ENCODE measurements at places on chromosomes 2 and 18.

DNA sequence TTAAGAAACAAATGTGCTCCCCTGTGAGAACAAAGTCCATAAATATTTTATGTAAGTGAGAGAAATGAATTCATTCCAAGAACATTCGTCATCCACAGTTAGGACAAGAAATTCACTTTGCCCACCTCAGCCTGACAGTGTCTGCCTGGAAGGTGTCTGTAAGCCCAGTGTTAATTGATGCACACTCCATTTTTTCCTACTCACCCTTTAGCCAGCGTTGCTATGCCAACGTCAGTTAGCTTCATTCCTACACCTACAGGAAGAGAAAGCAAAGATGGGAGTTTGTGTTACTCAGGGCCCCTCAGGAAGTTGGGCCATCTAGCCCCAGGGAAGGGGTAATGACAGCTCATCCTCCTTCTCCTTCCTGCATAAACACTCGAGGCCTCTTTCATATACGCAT lies 131.0 kb downstream of the ALPK2 start:
- DNase-seq: no peak

- no peak for DNase-seq
Observed at GRCh38 chr2:23843051-23843976, 83.6 kb downstream of the ATAD2B start.

DNA sequence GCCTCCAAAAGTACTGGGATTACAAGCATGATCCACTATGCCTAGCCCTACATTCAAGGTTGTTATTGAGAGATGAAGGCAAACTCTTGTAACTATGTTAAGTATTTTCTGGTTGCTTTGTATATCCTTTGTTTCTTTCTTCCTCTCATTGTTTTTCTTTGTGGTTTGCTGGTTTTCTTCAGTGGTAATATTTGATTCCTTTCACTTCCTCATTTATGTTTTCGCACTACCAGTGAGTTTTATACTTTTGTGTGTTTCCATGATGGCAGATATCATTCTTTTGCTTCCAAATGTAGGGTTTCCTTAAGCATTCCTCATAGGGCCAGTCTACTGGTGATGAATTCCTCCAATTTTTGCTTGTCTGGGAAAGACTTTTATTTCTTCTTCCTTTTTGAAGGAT lies 90.2 kb downstream of the NCK2 start:
- no peak for DNase-seq

DNA sequence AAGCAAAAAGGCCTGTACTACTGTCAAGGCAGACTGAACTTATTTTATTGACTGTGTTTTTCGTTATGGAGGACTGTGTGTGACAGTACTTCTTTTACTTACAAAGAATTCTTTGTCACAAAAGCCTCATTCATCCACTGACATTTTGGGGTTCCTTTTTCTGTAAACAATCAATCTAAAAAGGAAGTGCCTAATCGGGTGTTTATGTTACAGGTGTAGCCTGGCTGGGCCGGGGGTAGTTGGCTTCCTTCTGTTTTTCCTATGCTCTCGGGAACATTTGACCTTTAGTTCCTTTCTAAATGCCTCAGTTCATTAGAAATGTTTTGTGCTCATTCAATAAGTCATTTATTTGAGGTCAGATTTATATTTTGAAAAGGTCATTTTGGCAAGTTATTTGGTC lies 8.3 kb downstream of the ZCCHC2 start:
- no peak for DNase-seq

- DNase-seq: no peak
Observed at GRCh38 chr2:10006236-10007161, 36.9 kb upstream of the KLF11 start.

DNA sequence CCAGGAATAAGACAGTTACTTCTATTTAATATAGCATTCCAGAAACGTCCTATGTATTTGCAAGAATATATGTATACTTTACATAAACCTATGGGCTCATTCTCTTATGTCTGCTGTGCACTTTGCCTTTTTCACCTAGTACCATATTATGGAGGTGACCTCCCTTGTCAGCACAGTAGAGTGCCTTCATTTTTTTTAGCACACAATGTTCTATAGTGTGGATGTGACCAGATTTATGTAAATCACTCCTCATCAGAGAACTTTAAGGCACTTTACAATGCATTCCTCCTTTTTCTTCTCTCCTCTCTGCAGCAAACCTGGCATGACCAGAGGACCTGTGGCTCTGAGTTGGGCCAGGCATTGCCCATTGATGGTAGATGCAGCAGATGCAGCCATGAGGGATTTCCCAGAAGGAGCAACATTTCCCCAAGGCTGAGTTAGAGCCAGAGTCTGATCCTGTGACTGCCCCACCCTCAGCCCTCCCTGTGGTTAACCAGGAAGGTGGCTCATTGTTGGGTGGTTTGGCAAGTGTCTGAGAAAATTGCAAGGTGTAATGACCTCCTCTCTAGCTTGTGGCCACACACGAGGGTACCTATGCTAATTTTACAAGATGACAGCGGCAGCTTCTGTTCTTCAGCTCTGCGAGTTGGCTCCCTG lies 76.5 kb upstream of the DLX2 start:
- no peak for DNase-seq

DNA sequence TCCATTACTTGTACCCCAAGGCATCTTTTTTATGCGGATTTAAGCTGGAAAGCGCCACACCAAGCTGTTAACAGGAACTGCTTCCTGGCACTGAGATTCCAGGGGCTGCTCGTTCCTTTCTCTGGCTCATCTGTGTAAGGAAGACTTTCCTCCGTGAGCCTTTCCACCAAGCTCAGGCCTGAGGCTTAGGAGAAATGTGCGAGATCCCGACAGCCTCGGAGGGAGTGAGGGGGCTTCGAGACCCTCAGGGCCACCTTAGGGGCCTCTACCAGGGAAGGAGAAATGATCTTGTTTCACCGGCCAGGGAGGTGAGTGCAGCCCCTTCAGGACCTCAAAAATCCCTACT lies 17.1 kb downstream of the B3GNT7 start:
- DNase-seq: no peak

DNA sequence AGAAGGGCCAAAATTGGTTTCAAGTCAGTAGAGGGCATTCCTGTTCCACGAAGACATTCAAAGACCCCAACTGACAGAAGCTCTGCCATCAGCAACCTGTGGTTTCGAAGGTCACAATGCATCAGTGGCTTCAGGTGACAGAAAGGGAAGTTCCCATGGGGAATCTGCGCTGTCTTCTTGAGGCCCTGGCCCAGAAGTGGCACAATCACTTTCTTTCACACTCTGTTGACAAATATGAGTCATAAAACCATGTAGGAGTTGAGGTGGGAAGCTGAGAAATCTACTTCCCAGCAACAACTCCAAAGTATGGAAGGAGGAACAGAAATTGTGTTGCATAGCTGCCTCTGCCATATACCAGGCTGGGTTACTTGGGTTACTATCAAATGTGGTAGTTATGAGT lies 621.1 kb upstream of the FANCL start:
- no peak for DNase-seq

DNA sequence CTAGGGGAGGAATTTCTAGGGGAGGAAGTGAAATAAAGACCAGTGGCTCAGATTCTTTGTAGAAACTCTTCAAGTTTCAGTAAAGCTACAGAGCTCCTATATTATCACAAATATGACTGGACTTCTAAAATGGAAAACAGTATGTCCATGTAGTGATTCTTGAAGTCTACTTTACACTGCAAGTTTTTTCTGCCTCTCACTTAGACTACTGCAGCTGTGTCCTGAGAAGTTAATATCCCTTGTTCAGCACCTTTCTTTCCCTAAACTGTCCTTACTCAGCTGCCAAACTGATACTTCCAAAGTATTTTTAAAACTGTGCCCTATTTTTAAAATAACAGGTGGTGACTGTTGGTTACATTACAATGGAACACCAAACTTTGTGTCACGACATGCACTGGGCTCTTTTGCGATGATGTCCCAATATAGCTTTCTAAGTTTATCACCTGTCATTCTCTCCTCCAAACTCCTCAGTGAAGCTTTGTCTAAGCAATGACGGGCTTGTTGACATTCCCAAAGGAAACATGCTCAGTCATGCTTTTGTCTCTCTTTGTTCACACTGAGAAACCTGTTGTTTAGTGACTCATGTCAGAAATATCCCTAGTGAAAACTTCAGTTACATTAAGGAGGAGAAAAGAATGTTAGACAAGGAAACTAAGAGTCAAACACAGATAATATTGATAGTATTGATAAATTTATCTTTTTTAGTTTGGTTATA lies 341.1 kb downstream of the ARL6IP6 start:
- no peak for DNase-seq

DNA sequence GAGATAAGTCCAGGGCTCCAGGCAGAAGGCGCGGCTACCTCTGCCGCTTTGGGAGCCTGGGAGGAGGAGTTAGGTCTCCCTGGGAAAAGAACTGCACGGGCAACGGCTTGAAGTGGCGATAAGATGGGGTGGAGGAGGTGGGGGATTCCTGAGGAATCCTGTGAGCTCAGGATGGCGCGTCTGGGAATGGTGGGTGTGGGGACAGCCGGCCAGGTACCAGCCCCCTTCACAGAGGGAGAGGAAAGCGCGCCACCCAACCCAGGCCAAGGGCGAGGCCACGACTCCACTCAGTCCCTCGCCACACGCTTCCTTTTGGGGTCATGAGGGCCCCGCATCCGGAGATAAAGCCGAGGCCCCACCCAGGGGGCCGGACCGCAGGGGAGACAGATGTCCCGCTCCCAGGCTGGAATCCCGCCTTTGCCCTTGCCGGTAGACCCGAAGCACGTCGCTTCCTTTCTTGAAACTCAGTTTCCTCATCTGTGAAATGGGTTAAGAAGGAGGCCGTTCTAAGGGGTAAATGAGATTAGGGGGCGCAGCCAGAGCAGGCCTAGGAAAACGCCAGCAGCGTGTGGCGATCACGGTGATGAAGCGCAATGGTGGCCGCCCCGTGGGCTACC lies 1.7 kb upstream of the CTDSP1 start:
- peak; percentile 13 for DNase-seq

DNA sequence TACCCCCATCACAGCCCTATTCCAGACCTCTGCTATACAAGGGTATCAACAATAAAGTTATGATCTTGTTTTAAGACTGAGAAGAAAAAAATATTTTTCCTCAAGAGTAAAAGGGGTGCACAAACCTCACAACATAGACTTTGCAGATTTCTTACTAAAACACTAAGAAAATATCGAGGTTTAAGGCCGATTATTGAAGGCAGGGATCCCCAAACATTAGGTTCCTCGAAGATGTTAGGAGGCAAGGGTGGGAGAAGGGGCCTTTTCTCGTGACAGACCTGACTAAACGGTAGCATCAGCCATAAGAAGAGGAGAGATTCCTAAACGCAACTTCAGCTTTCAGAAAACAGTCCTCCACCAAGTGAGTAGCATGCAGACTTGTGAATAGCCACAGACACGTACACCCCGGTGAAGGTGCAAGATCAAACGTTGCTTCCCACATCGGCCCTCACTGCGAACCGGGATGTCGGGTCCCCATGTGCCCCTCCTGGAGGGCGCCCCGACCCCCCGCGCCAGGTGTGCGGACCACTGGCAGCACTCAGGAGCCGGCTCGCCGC lies 678 bp downstream of the PIAS2 start:
- DNase-seq: no peak

DNA sequence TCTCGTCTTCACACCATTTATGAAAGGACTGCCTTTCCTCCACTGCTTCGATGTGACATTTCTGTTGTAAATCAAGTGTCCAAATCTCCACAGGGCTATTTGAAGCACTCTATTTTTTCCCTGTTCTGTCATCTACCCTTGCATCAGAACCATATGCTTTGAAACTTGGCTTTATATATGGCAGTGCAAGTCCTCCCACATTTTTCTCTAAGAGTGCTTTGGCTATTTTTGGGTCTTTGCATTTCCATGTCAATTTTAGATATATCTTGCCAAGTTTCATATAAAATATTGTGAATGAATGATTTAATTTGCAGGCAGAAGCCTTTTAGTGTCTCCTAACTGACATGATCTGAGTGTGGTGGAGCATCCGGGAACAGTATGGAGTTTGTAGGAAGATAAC lies 37.8 kb upstream of the CBLN2 start:
- DNase-seq: no peak

Data from NCI-H524 treated with DMSO at 0.1 percent for 48 hours (cell line).